ENCODE measurements at places on chromosomes 4 and X. TPM values are rescaled to one million over a fixed set of nuclear protein-coding genes. Genes with fewer than 3 reads are reported as not detected.

SLC4A4 gene
- 34.6 TPM for total RNA-seq

UBA1 gene
- total RNA-seq: 215 TPM

GPR50 gene
- total RNA-seq: not detected

EGFL6 gene
- total RNA-seq: 75.3 TPM

GYPE gene
- 2.6 TPM for total RNA-seq

KCTD8 gene
- 9.3 TPM for total RNA-seq
